Activated CD4-positive, alpha-beta T cell treated with anti-CD3 and anti-CD28 coated beads, Interleukin-2, amount 10 ng/mL, durations not matched to agents 24 days and 14 days (primary cell): ENCODE measurements at places on chromosomes 5 and 9.

DNA sequence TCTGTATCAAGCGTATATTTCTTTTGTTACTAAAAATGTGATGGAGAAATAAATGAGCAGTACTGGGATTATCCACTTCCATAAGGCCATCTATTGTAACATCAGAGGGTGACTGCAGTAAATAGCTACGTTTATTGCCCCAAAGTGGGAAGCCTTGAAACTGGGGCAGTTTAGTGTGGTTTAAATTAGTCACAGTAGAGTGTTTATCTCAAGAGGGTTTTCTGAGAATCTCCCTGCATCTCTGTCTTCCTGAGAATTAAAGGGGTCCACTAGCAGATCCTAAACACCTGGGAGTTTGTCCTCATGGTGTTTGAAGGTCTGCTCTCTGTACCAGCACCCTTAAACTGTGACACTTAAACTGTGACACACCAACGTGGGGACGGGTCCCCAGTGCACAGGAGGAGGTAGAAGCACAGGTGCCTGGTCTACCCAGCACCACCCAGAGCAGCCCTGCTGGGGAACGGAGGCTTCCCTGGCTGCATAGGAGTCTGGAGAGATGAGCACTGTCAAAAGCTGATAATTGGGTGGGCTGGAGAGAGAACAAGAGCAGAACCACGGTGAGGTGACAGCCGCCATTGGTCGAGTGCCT is 25.2 kb downstream of the PRRC2B start:
- DNase-seq = peak; percentile 67

GRCh38 chr9:90919883-90920282 is 118.3 kb downstream of the SYK start:
- no peak for DNase-seq

DNA sequence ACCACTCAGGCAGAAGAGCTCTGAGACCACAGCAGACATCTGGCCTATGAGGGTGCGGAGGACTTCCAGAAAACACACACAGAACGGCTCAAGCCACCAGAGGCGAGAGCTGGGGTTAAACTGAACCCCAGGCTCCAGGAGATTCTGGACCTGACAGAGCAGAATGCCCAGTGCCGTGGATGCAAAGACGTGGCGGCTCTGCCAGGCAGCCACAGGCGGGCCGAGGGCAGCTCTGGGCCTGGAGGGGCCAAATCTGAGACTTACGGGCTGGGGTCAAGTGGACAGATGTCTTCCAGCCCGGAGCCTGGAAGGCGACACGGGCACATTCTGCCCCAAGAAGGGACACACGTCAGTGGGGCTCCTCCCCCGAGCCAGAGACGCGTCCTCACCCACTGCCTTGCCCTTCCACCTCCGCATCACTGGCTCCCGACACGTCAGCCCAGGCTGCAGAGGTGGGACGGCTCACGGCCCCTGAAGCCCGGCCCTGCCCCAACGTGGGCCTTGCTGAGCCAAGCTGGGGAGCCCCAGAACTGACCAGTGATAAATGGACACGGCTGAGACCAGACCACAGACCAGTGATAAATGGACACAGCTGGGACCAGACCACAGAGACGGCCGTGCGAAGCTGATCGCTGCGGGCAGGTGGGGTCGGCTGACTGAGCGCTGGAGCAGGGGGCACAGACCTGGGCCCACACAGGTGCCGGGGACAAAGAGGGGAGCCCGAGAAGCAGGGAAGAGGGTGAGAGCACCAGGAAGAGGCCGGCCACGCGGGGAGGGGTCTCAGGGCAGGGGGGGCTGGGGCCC is 40.9 kb upstream of the NSMF start:
- DNase-seq = no peak

- DNase-seq = peak; percentile 89
Observed at GRCh38 chr9:136538599-136539426, 7.0 kb downstream of the NOTCH1 start.
